ENCODE measurements at places on chromosomes 16 and 17. TPM values are rescaled to one million over a fixed set of nuclear protein-coding genes. Genes with fewer than 3 reads are reported as not detected.

The MYL11 gene
- not detected for total RNA-seq

The CACNG3 gene
- not detected for total RNA-seq

The GP1BA gene
- total RNA-seq = not detected

The NECAB2 gene
- 0.75 TPM for total RNA-seq

The RUNDC3A gene
- 0.75 TPM for total RNA-seq

GRCh38 chr16:81678326-81679095 lies 100.6 kb upstream of the PLCG2 start:
- no peak for DNase-seq

DNA sequence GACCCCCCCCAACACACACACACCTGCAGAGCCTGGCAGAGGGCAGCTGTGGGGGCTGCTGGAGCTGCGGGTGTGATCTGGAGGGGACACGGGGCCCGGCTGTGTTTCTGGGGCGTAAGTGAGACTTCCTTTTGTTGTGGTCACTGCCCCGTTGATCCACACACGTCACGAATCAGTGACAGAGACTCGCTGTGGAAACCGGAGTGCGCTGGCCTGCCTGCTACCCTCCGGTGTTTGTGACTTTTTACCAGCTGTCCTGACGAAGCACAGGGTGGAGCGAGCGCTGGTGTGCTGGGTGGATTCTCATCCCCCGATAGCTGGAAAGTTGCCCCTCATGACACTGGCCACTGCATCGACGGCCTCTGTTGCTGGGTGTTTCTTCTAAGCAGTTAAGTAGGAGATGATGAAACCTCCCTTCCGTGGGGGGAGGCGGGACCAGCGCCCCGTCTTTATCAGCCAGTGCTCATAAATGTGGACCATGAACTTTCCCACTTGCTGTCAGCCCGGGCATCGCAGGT lies 2.3 kb downstream of the METRNL start:
- DNase-seq = peak; percentile 83

- no peak for DNase-seq
These were observed 139.4 kb upstream of the CPHXL start for GRCh38 chr16:75865736-75866135.

DNA sequence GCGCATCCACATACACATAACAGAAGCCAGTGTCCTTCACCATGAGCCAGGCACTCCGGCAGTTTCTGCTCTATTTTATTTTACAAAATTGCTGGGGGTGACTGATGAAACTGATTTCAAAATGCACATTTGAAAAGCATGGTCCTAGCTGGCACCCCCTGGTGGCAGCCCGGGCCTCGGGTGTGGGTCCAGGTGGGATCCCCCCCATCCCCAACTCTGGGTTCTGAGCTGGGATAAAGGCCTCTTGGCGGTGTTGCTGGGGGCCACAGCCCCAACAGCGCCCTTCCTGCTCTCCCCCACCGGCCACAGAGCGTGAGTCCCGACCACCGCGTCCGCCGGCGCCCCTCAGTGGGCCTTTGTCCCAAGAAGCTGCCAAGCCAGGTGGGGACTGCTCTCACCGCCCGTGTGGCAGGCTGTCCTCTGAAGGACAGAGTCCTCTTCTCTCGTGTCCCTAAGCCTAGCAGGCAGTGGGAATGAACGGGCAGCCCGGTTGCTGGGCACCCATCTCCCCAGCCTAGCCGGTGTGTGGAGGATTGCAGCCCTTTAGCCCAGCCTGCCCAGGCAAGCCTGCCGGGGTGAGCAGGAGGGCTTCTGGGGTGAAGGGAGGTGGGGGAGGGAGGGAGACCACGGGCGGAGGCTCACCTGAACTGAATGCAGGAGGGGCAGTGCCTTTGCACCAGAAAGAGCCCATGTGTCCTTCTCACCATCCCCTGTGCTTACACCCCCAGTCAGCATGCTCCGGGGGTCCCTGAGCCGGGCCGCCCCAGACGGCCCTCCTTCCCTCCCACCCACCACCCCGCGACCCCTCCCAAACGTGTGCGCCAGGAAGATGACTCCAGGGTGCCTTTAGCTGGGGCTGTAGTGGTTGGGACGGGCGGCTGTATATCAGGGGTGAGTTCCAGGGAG lies 898 bp downstream of the SNAI3 start:
- DNase-seq = no peak

- no peak for DNase-seq
These were observed 1.4 kb upstream of the CD2BP2 start for GRCh38 chr16:30356401-30357084.

DNA sequence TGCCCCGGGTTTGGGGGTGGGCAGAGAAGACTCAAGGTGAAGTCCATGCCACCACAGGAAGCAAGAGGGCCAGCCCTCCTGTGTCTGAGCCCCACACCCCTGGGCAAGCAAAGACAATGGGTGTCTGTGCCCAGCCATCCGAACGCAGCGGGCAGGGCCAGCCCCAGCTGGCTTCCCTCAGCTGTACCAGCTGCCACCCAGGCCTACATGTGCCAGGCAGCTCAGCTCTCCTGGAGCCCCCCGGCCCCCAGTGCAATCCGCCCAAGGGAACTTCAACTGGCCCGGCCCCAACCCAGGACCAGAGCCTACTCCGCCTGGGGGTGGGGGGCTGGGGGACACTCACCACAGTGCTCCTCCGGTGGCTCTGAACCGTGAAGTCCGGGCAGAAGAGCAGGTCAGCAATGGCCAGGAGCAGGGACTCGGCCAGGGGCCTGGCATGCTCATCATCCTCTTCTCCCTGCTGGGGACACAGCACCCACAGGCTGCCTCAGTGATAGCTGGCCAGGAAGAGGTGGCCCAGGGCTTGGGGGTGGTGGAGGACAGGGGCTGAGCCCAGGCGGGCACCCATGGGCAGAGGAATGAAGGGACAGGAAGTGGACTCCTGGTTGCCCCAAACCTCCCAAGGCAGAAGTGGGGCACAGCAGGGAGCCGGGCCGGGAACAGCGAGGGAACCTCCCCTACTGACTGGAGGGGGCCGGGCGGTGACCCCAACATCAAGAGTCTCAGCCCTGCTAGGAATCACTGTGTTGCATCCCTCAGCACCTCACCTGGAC lies 9.8 kb downstream of the HID1 start:
- DNase-seq = no peak

DNA sequence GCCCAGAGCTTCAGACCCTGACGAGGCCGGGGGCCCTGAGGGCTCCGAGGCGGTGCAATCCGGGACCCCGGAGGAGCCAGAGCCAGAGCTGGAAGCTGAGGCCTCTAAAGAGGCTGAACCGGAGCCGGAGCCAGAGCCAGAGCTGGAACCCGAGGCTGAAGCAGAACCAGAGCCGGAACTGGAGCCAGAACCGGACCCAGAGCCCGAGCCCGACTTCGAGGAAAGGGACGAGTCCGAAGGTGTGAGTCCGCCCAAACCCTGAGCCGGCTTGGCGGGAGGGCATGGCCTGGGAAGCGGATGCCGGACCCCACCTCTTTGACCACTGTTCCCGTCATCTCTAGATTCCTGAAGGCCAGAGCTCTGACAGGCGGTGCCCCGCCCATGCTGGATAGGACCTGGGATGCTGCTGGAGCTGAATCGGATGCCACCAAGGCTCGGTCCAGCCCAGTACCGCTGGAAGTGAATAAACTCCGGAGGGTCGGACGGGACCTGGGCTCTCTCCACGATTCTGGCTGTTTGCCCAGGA lies 4.4 kb downstream of the NOL3 start:
- no peak for DNase-seq

DNA sequence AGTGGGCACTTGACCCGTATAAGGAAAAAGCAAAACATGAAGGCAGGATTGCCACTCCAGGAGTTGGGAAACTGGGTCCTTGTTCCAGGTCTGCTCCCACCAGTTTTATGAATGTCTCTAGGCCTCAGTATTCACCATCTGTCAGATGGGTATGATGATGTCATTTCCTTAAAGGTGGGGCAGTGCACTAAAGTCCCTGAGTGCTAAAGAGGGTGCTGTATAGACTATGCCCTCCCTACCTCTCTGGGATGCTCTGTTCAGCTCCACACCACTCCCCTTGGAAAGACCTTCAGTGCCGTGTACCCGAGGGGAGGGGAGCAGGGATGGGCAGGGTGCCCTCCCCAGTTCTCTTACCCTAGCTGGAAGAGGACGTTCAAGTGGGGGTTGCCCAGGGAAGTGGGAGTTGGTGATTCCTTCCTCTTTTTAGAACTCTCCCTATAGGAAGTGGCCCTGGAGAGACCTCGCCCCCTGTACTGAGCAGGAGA lies 2.2 kb downstream of the LASP1 start:
- no peak for DNase-seq

GRCh38 chr16:2147981-2148671 lies at the start of gene RAB26:
RAB26 (plus strand) TSS chr16:2148625; CDS start chr16:2148784, 159 bp downstream.
- peak; percentile 90 for DNase-seq

GRCh38 chr17:64974750-64975317 lies 55.6 kb upstream of the LRRC37A3 start:
- no peak for DNase-seq

DNA sequence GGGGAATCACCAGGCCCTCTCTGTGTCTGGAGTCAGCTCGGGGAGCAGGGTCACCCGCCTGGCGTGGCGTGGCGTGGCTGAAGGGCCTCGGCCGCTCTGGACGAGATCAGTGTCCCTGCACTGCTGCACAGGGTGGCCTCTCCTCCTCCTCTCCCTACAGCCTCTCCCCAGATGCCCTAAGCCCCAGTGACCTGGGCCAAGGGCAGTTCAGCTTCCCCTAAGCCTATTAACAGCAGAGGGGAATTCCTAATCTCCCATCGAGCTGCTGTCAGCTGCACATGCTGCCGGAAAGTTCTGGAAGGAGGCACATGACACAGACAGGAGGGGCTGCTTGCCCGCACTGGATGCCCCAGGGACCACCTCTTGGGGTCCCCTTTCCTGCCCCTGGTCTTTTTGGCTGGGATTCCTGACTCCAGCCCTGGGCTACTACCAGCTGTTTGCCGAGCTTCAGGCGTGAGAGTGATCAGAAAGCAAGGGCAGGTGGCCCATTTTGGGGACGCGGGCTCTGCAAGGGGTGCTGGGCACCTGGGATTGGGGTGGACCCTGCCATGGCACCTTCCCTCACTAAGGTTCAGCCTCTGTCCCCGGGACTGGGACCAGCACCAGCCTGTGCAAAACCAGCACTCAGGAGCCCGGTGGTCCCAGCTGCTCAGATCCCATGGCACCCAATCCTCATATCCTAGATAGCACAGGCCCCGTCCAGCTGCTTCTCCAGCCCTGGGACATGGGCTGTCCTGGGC lies 794 bp downstream of the PDE6G start:
- DNase-seq = no peak

GRCh38 chr17:74190807-74191406 lies 12.6 kb upstream of the RPL38 start:
- DNase-seq = peak; percentile 75

DNA sequence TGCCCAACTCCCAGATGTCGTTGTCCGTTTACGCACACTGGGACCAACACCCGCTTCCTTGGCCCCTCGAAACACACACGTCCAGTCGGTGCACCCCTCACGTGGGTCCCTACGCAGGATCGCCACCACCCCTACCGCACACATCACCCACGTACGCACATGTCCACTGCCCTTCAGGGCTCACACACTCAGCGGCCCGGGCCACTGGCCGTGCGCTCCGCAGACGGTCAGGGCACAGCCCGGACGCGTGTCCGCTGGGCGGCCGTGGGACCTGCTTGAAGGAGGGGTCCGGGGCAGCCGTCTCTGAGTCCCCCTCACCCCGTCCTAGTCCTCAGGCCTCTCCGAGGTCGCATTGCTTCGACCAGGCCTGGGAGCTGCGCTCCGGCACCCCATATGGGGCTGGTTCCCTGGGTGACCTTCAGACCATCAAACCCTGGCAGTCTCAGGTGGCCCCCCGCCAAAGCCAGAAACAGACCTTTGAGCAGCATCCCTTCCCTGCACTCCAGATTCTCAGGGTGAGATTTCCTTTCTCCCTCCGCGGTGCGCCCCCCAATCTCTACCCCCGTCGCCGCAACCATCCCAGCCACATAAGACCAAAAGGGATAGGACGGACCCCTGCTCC lies 914 bp upstream of the GPRC5B start:
- no peak for DNase-seq

GRCh38 chr16:1282324-1282973 lies 26.6 kb downstream of the TPSD1 start:
- no peak for DNase-seq

- no peak for DNase-seq
These were observed 4.7 kb upstream of the MRPS34 start for GRCh38 chr16:1777375-1778199.

GRCh38 chr16:963913-964312 lies 6.9 kb downstream of the LMF1 start:
- DNase-seq = peak; percentile 67

DNA sequence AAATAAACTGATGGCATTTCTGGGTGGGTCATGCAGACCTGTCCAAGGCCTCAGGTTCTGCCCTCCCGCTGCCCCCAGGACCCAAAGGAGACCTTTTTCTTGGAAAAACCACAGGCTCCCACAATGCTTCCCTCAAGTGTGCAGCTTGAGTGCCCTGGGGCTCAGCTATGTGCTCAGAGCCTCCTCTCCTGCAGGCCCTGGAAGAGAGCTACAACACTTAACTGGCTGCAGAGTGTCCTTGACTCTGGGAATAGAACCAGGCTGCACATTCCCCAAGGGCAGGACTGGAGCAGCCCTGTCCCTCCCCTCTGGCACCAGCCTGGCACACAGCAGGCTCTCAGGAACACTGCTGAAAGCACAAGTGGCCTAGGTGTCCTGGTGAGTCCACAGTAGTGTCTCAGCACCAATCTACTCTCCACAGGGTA lies 4.8 kb upstream of the SREBF1 start:
- DNase-seq = peak; percentile 49

- DNase-seq = no peak
These were observed 134.1 kb downstream of the WSCD1 start for GRCh38 chr17:6204203-6204722.

- no peak for DNase-seq
These were observed 69.7 kb downstream of the IL21R start for GRCh38 chr16:27471661-27472060.

DNA sequence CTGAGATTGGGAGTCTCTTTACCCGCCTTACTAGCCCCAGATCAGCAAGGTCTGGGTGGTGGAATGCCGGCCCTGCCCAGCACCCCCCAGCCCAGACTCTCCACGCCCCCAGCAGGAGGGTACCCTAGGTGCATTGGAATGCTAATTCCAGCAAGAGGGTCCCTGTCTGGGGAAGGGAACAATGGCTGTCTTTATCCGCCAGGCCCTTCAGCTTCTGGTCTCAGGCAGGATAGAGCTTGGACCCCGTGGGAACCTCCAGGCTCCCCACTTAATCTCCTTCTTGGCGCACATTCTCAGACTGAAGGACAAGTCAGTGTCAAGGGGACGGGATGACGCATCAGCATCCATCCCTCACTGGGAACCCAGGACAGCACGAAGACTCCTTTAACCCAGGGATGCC lies 85.1 kb downstream of the LITAF start:
- DNase-seq = no peak

- no peak for DNase-seq
These were observed 2.9 kb downstream of the SLC39A11 start for GRCh38 chr17:73089322-73090317.

GRCh38 chr16:75578212-75578611 lies 12.0 kb downstream of the GABARAPL2 start:
- no peak for DNase-seq

DNA sequence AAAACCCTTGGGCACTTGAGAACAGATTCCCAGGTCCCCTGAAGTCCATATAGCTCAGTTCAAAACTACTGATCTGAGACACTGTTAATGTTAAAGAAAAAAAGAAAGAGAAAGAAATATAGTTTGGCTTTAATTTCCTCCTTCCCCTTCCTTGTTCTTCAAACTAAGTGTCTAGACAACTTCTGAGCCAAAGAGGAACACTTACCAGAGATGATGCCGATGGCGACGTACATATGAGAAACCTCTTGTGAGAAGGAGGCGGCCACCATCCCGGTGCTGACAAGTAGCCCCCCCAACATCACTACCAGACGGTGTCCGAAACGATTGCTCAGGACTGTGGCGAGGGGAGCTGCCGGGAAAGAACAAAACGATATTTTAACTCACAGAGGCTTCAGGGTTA lies 17.2 kb downstream of the SLC16A6 start:
- DNase-seq = no peak

Measured in aorta (tissue), 5 donors.